T-helper 2 cell (primary cell): ENCODE measurements at places on chromosomes 7 and 10.

DNA sequence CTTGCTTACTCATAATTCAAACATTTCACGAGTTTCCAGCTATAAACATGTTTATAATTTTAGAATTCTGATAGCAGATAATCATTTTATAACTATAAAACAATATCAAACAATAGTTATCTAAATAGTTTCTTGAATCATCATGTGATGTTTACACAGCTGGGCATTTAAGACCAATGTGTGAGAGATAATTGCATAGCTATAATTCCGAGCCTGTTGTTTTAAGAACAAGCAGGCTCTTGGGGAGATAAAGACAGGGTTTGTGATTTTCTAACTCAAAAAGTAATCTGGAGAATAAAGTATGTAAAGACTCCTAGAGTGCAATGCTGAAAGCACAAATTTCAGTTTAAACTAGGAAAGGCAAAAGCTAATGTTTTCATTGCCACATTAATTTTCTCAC is 331.2 kb downstream of the LRRTM3 start:
- no peak for DNase-seq

DNA sequence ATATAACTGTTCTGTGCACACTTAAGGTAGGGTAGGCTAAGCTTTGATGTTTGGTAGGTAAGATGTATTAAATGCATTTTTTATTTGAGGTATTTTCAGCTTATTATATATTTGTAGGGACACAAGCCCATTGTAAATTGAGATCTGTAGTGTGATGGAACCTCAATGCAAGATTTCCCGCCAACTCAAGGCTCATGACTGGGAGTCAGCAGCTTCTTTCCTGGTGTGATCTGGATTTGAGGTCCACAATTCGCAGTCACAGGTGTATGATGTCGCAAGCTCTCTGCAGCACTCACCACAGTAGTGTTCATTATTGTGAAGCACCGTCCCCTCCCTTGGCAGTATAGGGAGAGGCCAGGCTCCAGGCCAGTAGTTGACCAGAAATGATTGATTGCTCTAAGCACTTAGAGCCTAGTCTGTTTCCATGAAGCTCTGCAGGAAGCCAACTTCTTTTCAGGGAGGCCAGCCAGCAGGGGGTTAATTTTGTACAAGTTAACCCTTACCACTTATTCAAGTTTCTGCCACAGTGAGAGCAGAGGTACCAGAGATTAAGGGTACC is 54.9 kb downstream of the SEM1 start:
- DNase-seq, result no peak

DNA sequence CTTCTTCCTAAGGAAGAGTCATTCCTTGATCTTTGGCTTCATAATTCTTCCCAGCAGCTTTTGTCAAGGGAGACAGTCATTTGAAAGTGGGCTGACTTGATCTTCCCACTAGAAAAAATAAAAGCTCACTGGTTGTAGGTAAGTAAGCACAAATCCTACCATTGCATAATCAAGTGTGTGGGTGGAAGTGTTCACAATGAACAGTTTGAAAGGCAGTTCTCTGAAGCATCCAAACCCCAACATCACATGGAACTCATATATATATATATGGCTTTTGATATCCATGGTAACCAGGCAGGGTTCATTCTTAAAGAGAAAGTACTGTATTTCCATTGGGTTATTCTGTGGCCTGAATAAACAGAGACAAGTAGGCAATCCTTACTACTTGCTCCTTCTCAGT is 51.6 kb downstream of the ARMH3 start:
- DNase-seq, result no peak

DNA sequence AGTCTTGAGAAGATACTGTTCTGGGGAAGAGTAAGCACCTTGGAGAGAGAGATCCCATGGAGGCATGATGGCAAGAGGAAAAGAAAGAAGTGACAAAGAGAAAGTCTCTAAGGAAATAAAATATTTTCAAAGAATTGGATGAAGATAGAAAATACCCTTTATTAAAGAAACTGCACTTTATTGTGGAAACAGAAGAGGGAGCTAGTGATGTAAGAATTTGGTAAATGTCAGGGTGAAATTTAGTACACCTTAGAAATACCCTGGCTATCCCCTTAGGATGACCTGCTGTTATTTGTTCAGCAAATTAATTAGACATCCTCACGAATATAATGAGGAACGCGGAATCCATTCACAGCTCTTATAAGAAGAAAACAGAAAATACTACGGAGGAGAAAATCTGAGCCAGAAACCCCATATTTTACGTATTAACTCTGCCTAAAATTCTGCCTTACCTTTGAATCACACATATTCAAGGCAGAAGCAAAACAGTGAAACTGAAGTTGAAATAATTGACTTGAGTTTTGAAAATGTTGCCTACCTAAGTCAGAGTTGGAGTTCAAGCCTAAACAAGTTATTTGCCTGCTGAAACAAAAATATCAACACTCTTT is 90.7 kb downstream of the TFPI2 start:
- no peak for DNase-seq

DNA sequence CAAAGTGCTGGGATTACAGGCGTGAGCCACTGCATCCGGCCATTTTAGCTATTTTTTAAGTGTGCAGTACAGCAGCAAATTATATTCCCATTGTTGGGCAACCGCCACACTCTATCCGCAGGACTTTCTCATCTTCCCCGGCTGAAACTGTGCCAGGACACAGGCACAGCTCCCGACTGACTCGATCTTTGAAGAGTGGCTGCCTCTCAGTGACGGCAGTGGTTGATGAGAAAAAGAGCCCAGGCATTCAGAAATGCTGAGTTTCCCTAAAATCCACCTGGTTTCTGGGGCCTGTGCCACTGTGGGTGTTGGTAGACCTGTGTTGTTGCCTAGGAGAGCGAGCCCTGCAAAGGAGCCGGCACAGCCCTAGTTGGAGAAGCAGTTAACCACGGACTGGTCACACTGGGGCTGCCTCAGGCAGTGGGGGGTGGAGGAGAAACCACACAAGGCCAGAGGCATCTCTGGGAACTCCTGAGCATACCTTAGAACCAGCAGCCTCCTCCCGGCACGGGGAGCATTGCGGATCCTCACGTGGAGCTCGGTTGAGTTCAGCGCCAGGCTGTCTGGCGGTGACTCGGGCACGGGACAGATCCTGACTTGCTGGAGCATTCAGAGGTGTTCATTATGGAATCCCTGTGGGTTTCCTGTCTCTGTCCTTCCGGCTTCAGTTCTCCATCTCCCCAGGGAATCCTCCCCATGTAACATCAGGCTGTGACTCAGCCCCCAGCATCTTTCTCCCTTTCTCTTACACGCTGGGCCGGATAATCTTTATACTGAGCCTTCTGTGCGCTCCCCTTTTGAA is 16.2 kb downstream of the PFKFB3 start:
- DNase-seq, result no peak

- no peak for DNase-seq
These were observed 75.1 kb upstream of the DDC start for GRCh38 chr7:50640256-50640655.

- no peak for DNase-seq
These were observed 117.3 kb downstream of the SEMA3A start for GRCh38 chr7:84077336-84077735.

GRCh38 chr10:80702143-80702542 is 164.4 kb downstream of the SH2D4B start:
- DNase-seq, result no peak

DNA sequence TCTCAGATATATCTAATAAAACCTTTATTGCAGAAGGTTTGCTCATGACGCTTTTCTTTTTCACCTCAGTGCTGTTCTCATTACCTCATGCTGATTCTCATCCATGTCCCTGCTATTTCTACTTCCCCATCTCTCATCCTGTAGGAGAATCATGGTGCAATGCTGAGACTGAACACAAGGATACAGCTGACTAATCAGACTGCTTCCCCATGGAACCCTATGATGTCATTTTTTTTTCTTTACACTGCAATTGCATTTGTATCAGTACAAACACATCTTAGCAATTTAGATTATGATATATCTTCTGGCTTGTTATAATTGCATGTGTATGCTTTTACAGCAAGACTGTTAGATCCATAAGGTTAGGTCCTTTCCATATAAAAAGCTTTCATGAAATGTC is 93.7 kb downstream of the SEMA3A start:
- DNase-seq, result no peak

DNA sequence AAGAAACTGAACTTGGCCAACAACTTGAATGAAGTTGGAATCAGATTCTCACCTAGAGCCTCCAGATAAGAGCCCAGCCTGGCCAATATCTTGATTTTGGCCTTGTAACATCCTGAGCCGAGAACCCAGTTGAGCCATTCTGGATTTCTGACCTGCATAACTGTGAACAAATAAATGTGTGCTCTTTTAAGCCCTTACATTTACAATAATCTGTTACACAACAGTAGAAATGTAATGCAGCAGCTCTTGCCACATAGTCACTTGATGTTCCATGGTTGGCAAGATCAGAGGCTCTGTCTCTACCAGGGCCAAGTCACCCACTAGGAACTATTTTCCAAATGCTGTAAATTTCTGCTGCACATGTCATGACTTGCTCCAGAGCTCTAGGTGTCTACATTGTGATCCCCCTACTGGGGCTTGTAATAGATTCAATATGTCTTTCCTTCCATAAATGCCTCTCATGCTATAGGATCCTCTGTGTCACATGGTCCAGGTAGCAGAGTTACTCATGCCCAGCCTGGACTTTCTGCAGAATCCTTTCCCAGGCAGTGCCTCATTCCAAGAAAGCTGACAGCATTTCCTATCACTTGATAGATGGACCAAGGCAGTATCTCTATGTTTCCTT is 11.4 kb upstream of the RBM20 start:
- no peak for DNase-seq

DNA sequence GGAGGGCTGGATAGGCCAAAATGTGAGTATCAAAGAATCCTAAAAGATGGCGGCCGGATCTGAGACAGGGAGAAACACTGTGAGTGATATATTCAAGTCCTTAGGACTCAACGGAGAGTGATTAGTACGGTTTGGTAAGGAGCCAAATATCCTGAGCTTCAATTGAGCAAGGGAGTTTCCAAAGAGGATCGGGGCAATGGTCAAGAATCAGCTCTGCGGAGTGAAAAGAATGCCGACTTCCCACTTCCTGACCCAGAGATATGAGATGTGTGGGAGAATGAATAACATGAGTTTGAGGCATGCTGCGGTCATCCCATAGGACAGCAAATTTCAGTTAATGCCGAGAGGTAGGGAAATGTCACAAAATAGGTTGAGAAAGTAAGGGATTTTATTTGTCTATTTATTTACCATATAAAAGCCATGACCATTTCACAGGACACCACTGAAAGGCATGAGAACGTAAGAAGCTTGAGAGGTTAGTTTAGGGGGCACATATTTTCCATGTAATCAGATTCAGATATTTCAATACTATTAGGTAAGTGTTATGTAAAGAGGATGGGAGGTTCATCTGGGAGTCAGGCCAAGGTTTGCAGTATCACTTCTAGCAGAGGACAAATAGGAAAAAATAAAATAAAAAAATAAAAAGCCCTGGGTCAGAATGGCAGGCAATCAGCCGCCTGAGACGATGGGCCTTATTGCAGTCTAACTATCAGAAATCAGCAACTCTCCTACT is 165.6 kb downstream of the HGF start:
- no peak for DNase-seq

- no peak for DNase-seq
These were observed 621 bp upstream of the FAM13C start for GRCh38 chr10:59362959-59363381.

DNA sequence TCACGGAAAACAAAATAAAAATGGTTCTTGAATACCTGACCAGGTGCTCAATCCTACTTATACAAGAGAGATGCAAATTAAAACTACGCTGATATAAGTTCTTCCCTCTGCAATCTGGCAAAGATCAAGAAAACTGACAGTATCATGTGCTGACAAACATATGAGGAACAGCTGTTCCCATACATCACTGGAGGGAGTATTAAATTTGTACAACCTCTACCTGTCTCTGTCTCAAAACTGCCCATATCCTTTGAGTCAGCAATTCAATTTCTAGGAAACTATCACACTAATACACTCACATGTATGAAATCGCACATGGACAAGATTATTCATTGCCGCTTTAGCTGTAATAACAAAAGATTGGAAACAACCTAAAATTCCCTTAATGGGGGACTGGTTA is 11.0 kb upstream of the IL6 start:
- no peak for DNase-seq

- no peak for DNase-seq
These were observed 66.6 kb downstream of the VWC2 start for GRCh38 chr7:49839863-49840645.

DNA sequence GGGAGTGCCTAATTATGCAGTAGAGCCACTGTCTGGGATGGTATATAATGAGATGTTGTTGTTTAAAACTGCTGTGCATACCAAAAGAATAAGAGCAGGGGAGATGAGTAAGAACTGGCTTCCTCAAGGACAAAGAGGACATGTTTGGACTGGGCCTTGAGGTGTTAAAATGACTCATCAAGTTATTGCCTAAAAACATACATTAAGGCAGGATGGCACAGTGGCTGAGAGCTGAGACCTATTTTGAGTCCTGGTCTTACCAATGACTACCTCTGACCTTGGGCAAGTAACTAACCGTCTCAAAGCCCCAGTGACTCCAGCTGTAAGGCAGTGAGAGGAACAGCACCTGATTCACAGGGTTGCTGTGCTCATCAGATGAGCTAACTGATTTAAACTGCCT is 71.1 kb downstream of the CFAP58 start:
- no peak for DNase-seq

DNA sequence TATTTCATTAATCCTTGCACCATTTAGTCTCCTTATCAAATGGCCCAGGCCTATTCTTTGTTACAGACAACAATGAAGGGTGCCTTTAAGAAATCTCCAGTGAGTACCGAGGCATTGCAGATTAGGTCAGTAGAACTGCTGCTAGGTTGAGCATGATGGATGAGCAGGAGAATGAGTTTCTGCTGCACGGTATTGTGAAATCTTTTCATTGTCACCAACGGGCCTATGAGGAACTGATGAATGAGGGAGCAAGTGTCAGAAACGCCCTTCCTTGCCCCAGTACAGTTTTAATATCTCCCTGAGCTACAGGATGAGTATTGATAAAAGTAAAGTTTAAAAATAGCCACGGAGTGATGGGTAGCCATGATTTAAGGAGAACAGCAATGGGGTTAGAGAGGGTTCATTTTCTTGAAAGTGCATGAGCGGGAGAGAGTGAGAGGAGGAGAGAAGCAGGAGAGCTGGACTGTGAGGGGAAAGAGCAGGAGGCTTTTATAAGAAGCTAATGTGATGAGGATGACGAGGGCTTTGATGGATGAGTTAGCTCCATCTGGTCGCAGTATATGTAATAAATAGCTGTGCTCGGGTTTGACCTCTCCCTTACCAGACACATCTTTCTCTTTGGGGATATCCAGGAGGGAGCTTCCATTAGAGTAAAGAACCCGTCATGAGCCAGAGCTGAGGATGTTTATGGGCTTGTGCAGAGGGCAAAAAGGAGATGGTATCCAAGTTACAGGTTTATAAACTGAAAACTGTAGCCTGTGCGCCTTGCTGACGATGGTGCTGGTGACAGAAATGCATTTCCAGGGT is 526.1 kb downstream of the LRMDA start:
- no peak for DNase-seq

- DNase-seq, result no peak
These were observed 105.9 kb upstream of the SDK1 start for GRCh38 chr7:3195160-3195559.
